ENCODE measurements at places on chromosomes 5 and 9. TPM values are rescaled to one million over a fixed set of nuclear protein-coding genes. Genes with fewer than 3 reads are reported as not detected.

TPPP gene
- total RNA-seq, result 0.34 TPM

BAAT gene
- not detected for total RNA-seq

LEAP2 gene
- total RNA-seq, result 4.0 TPM

EFNA5 gene
- total RNA-seq, result 0.23 TPM

LMX1B gene
- total RNA-seq, result not detected

RNF183 gene
- not detected for total RNA-seq

NSMF gene
- 50.6 TPM for total RNA-seq

PIP5KL1 gene
- total RNA-seq, result 2.7 TPM

ANKRD18A gene
- 2.1 TPM for total RNA-seq

SLC25A2 gene
- total RNA-seq, result 0.25 TPM

MYO10 gene
- total RNA-seq, result 0.41 TPM

RAI14 gene
- 1.2 TPM for total RNA-seq

LECT2 gene
- not detected for total RNA-seq

MRPL36 gene
- 54.6 TPM for total RNA-seq

IFNK gene
- total RNA-seq, result not detected

FAM153A gene
- 14.2 TPM for total RNA-seq

IFNB1 gene
- not detected for total RNA-seq

CKMT2 gene
- total RNA-seq, result not detected

GABRA6 gene
- total RNA-seq, result not detected

PCDHB14 gene
- total RNA-seq, result not detected

STPG3 gene
- not detected for total RNA-seq

GPRIN1 gene
- 2.4 TPM for total RNA-seq

TLR4 gene
- total RNA-seq, result 0.11 TPM

MYMK gene
- not detected for total RNA-seq

LNPEP gene
- total RNA-seq, result 68.6 TPM

CA9 gene
- 0.30 TPM for total RNA-seq

Data from T-helper 2 cell treated with Interferon-gamma antibody and Interleukin-4, amounts not matched to agents 100 ng/mL and 5 ng/mL, for 36 hours (primary cell).